ENCODE measurements at places on chromosomes 2 and 18.
A peak's percentile ranks its signal among the peaks of the same experiment; 100 is the strongest.

DNA sequence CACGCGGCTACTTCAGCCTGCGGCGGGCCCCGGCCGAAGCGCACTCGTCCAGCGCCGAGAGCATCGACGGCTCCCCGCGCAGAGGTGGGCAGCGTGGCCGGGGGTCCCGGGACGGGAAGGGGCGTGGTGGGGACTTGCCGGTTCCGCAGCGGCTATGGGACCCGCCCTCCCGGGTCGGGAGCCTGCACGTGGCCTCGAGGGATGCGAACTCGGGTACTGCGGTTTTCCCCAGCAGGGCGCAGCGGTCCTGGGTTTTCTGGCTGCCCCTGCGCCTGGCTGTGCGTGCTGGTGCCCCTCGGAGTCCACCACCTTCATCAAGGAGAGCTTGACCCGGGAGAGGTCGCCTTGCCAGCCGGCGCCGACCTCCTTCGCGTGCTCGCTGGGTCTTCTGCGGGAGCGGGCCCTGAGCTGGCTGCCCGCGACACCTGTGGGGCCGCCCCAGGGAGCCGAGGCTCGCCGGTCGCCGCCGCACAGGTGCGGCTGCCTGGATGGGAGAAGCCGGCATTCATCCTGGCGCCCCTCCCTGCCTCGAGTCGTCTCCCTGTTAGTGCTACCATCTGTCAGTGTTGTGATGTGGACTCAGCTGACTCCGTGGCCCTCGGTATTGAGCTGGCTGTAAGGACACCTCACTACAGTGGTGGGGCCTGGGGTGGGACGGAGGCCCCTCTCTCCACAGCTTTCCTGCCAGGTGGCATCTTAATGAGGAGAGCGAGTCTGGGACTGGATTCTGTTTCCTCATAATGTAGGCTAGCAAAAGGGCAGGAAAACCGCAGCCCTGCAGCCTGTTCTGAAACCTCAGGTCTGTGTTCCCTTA is 177.3 kb downstream of the AGAP1 start:
- no peak for DNase-seq

GRCh38 chr2:74893332-74893731 is 59.4 kb downstream of the HK2 start:
- DNase-seq, result peak; percentile 23

GRCh38 chr2:200905618-200906296 is 16.6 kb downstream of the NIF3L1 start:
- DNase-seq, result peak; percentile 49

DNA sequence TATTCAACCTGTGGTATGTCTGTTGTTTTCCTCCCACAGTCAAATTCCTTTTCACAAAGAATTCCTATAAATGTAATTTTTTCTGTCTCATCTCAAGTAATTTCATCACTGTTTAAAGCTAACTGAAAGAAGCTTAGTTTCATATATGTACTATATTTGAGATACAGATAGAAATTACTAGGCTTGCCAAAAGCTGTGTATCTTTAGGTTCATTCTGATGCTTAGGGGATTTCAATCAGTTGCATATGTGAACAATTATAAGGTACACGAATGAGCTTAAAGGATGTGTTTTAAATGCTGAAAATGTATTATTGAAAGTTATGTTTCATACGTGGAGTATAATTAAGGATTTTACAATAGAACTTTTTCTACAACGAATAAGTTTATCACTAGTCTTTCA is 59.2 kb upstream of the DSG1 start:
- DNase-seq, result no peak

DNA sequence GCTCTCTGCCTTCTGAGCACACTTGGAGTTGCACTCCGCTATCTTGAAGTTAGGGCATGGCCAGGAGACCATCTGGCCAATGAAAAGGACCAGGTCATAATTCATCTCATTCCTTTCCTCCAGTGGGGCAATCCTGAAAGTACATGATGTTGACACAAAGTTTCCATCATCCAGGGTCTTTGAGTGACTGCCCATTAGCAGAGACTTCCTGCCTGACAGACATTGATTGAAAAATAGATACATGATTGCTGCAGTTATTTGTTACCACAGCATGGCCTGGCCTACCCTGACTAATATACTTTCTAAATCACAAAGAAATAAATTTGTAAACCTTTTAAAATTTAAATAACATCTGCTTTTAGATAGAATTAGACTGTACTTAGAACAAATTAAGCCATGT is 50.0 kb upstream of the SCG2 start:
- DNase-seq, result no peak

GRCh38 chr2:3604207-3604877 is 9.4 kb downstream of the COLEC11 start:
- no peak for DNase-seq

All from COLO829 (cell line).